ENCODE measurements at places on chromosomes 12 and 14. TPM values are rescaled to one million over a fixed set of nuclear protein-coding genes. Genes with fewer than 3 reads are reported as not detected.

DNA sequence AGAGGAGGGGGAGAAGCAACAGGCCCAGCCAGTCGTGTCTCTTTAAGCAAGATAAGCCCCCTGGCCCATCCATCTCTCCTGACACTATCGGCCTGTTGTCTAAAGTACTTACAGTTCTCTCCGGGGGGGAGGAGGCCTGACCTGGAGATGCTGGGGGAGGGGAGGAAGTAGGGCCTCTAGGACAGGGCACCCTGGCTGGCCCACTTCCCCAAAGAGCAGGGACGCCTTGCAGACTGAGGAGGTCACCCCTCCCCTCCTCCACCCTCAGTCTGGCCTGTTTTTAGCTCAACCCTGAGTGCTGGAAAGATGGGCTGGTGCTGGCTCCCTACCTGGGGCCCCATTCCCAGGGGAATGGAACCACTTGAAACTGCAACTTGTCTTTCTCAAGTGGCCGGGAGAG lies 70.3 kb downstream of the TBX5 start:
- DNase-seq, result no peak

PLCZ1 gene
- not detected for total RNA-seq

IFNG-AS1 gene
- total RNA-seq, result not detected

DNA sequence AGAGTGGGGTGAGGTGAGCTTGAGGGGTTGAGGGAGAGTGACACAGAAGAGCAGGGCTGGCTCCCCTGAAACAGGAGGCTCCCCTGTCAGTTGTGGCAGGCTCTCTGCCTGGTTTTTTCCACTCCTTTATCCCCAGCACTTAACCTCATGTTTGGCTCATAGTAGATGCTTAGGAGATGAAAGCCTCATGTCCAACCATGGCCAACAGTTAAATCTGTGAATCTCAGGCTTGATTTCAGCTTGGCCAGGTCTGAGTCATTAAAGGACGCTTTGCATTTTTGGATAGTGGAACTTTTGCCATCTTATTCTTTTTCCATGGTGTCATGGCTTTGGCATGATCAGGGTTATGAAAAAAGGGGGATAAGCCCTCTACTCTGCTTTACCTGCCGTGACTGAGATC lies 117.2 kb downstream of the CACNA1C start:
- DNase-seq, result no peak

LTA4H gene
- total RNA-seq, result 73.1 TPM

- no peak for DNase-seq
These were observed 338.4 kb downstream of the FUT8 start for GRCh38 chr14:65750906-65751305.

SLC6A13 gene
- not detected for total RNA-seq

- DNase-seq, result no peak
These were observed 20.3 kb upstream of the TMX1 start for GRCh38 chr14:51219473-51220448.

- DNase-seq, result no peak
These were observed 465.6 kb downstream of the ZFP36L1 start for GRCh38 chr14:68327231-68327630.

- no peak for DNase-seq
These were observed 18.9 kb upstream of the COCH start for GRCh38 chr14:30855345-30856037.

DNA sequence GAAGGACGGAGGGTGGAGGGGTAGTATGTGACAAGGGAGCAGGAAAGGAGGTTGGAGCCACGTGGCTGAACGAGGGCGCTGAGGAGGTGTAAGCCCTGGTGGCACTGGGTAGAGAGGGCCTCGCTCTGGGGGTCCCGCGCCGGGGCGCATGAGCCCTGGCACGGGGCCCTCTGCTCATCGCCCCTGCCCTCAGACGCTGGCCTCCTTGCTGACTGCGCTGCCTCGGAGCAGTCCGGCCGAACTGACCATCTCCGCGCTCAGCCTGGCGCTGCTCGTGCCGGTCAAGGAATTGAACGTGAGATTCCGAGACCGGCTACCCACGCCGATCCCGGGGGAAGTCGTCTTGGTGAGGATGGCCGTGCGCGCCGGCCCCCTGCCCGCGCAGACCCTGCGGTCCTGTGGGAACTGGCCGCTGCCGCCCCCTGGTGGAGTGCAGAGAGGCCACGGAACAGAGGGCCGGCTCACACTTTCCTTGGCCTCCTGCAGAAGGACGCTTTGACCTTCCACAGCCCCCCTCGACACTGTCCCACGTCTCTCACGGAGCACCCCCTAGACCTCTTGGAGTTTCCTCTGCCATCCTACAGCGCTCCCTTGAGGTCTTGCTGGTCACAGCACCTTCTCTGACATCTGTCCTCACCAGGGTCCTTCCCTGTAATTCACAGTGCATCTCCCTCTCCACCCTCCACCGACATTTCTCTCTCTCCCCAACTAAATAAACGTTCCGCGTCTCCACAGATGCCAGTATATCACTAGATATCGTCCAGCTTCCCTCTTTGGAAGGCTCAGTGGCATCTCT lies 10.5 kb downstream of the ARHGEF25 start:
- no peak for DNase-seq

DNA sequence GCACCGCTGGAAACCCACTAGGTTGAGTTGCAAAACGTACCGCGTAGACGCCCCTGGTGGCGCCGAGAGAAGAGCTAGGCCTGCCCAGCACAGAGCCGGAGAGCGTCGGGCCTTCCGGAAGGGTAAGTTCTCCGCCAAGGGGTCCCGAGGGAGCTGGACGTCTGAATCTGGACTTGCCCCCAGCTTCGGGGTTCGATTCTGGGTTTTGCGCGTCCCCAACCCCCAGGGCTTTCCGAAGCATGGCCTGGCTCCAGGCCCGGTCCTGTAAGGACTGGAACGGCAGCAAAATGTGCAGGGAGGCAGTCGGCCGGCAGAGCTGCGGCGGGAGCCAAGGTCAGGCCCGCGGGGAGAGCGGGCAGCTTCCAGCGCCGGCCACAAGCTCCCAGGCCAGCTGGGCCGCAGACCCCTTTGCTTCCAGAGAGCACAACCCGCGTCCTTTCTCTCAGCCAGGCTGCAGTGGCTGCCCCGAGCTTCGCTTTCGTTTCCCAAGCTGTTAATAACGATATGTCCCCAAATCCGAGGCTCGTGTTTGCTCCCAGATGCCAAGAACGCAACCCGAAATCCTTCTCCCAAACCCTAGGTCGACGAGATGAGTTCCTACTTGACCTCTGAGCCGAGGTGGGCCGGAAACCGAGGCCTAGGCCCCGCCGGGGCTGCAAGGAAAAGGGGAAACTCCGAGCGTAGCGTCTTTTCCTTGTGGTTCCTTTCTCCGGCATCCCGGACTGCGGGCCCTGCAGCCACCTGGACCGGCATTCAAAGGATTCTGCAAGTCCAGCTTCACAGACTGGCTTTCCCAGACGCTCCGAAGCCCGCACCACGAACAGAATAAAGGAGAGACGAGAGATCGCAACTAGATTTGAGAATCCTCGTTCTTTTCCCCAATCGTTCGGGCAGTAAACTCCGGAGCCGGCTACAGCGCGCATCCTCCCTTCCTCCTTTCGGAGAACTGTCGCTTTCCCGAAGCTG lies 3.2 kb upstream of the TBX5 start:
- no peak for DNase-seq

CALM1 gene
- total RNA-seq, result 293 TPM

All from kidney epithelial cell (primary cell).